ENCODE measurements at places on chromosomes 2 and 18.

- no peak for DNase-seq
Observed at GRCh38 chr2:226077031-226077430, 677.5 kb downstream of the NYAP2 start.

DNA sequence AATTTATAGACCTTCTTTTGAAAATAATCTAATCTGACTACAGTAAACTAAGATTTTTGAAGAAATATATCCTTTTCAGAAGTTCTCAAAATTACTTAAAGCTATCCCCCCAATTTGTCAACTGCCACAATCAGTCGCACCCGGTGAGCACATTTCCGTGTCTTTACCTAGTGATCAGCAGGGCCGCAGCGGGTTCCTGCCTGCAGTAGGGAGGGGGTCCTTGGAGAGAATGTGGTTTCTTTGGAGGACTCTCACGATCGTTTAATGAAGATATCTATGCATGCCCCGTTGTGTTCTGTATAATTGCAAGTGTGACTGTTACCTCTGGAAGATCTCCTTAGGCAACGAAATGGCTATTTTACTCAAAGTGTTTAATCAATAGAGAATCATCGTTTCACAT is 251.9 kb upstream of the RAB12 start:
- DNase-seq = no peak

- no peak for DNase-seq
Observed at GRCh38 chr2:25894135-25894830, 16.0 kb upstream of the ASXL2 start.

DNA sequence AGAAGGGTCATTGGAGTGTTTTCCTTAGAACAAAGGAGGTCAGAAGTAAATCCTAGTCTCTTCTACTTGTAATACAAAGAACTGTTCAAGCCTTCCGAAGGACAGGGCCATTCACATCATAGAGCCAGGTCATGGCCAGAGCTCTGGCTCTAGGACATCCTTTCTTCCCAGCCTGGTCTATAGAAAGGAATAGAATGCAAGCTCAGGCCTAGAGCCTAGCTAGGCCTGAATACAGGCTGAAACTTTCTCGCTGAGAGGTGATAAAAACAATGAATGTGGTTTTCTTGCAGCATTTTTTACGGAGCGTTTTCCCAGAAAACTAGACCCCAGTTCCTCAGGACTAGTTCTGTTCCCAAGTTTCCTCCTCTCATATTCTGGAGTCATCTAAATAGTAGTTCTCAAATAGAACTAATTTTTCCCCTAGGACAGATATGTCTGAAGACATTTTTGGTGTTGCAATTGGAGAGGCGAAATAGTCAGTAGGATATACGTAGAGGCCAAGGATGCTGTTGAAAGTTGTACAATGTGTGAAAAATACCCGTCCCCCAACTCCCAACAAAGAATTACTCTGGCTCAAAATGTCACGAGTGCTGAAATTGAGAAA is 6.8 kb downstream of the UGT1A6 start:
- DNase-seq = no peak

- DNase-seq = no peak
Observed at GRCh38 chr2:21220930-21221329, 97.2 kb downstream of the TDRD15 start.

- DNase-seq = no peak
Observed at GRCh38 chr2:42436370-42436769, 57.4 kb downstream of the KCNG3 start.

GRCh38 chr2:74528600-74529356 is 728 bp downstream of the AUP1 start:
- DNase-seq = no peak

DNA sequence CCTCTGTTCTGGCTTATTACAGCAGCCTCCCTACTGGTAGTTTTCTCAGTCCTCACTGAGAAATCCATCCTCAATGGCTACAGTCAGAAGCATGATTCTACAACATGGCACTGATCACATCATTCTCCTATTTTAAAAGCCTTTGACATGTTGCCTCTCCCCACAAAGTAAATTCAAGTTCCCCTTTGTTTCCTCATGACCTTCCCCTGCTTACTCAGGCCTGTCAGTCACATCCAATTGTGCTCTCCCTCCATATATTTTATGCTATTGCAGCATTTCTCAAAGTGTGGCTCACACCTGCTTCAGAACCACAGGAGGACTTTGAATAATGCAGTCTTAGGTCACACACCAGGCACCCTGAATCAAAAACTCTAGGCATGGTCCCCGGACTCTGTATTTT is 124.6 kb downstream of the SPOPL start:
- no peak for DNase-seq

GRCh38 chr2:232927032-232927792 is 57.1 kb downstream of the SNORC start:
- DNase-seq = peak; percentile 27

DNA sequence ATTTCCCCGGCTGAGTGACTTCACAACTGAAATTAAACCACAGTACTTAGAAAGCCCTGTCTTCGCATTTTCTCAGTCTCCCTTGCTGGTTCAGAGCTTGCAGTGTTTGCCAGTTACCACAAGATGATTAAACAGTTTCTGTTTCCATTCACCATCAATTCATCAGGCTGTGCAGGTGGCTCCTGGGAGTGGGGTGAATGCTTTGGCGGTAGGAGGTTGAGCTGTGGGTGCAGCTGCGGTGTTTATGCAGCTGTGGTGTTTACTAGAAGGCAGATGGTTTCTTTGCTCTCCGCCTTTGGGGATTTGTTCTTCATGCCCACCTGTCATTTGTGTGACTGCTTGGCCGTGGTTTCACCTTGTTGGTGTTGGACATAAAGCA is 16.1 kb downstream of the ACOXL start:
- DNase-seq = peak; percentile 70

GRCh38 chr2:71784734-71785511 is 331.6 kb downstream of the DYSF start:
- peak; percentile 6 for DNase-seq

- no peak for DNase-seq
Observed at GRCh38 chr2:33873076-33873605, 274.0 kb upstream of the FAM98A start.

DNA sequence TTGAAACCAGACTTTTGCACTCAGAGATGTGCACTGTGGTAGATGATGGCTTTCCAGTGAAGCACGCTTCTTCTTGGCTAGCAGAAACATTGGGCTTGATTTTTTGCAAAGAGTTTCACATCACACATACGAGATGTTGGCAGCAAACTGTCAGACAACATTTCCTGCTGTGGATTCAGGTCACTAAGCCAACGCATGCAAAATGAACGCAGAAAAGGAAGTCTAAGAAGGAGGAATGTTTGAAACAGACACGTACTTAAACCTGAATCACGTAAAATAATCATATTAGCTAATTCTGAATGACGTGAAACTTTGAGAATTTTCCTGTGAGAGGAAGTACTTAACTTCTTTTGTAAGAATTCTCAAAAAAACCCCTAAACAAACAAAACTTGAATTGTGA is 88.1 kb downstream of the EPB41L3 start:
- DNase-seq = no peak

DNA sequence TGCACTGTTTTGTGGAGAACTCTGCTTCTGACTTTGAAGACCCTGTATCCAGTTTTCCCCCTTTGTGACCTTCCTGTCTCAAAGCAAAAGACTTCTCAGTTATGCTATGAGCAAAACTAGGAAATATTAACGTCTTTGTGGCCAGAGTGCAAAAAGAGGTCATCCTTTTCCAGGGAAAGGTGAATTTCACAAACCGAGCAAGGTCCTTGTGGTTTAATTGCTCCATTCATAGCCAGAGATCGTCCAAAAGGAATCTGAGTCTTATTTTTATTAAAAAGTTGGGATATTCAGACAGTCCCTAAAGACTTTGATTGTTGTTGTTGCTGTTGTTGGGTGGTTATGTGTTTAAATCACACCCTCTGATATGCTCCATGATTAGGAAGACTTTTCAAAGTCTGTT is 77.4 kb downstream of the NAB1 start:
- no peak for DNase-seq

- DNase-seq = no peak
Observed at GRCh38 chr2:1639086-1639858, 105.0 kb downstream of the PXDN start.

- peak; percentile 20 for DNase-seq
Observed at GRCh38 chr2:208266553-208266893, 468 bp downstream of the PIKFYVE start.

DNA sequence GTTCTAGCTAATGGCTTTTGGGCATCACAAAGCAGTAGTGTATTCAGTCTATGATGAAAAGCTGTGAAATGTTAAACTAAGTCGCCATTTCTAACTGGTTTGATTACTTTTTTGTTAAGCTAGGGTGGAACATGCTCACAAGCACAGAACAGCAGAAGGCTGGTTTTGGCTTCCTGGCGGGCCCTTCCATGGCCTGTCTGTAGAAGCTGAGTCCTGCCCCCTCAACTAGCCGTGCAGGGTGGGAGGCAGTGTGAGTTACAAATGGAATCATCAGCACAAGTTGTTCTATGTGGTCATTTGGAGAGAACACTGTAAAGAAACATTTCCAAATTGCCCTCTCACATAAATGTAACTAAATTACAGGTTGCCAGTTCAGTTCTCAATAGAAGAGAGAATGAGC is 290.8 kb downstream of the ALPK2 start:
- no peak for DNase-seq

GRCh38 chr2:177334940-177335543 is 57.5 kb upstream of the AGPS start:
- DNase-seq = peak; percentile 29

DNA sequence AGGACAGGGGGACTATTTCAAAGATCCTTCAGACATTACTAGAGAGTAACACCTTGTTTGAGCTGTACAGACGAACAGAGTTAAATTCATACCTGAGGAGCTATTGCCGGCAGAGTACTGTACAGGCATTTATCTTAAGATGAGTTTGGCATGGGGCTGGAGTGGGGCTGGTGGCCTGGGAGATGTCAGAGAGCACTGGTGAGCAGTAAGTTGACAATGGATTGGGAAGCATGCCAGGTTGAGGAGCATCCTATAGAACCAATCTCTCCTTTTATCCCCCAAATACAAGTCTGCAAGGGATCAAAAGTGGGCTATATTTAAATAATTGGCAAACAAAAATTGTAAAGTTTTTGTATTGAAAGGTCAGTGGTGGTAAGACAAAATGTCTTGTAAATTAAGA is 58.6 kb downstream of the ADCYAP1 start:
- no peak for DNase-seq

- no peak for DNase-seq
Observed at GRCh38 chr2:111208639-111209038, 87.9 kb downstream of the BCL2L11 start.

DNA sequence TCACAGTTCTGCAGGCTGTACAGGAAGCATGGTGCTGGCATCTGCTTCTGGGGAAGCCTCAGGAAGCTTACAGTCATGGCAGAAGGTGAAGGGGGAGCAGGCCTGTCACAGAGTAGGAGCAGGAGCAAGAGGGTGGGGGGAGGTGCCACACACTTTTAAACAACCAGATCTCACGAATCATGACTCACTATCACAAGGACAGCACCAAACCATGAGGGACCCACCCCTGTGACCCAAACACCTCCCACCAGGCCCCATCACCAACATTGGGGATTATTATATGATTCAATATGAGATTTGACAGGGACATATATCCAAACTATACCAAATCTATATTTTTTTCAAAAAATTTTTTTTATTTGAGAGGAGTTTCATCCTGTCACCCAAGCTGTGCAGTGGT is 51.0 kb upstream of the GLS start:
- DNase-seq = no peak

- DNase-seq = no peak
Observed at GRCh38 chr2:189413249-189413648, 28.0 kb upstream of the WDR75 start.
